T-helper 2 cell treated with Interferon-gamma antibody and Interleukin-4, amounts not matched to agents 5 μg/mL and 100 μg/mL, for 36 hours (primary cell): ENCODE measurements at places on chromosomes 1 and 21.

DNA sequence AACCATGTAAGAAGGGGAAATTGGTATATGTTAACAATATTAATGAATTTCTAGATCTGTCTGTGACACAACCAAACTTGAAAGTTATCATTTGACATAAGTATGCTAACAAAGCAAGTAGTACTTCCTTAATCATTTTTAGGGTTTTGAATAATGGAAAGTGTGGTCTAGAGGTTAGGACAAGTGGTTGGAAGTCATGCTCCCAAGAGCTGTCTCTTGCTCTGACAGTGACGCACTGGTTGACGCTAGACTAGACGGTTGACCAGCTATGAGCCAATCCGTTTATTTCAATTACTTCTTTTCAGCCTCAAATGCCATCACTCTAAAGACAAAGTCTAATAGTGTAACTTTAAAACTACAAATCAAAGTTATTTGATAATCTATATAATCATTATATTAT lies 20.7 kb upstream of the RGS1 start:
- no peak overlapping the region for H3K4me3 ChIP-seq
- H3K4me1 ChIP-seq, result peaks cover 45% of the 10 kb centered on the region
- H3K36me3 ChIP-seq, result peaks cover 7% of the 10 kb centered on the region
- peaks cover 3% of the 10 kb centered on the region for H3K27me3 ChIP-seq

DNA sequence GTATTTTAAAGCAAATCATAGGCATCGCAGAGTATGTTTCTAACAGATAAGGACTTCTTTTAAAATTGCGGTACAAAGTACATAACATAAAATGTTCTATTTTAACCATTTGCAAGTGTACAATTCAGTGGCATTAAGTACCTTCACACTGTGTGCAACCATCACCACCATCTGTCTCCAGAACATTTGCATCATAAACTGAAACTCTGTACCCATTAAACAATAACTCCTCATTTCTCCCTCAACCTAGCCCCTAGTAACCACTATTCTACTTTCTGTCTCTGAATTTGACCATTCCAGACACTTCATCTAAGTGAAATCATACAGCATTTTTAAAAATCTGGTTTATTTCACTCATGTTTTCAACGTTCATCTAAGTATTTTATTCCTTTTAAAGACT lies 16.6 kb upstream of the ATF3 start:
- H3K27ac ChIP-seq, result no peak overlapping the region
- peaks cover 15% of the 10 kb centered on the region for H3K4me1 ChIP-seq
- H3K27me3 ChIP-seq, result peaks cover 37% of the 10 kb centered on the region
- H3K4me3 ChIP-seq, result no peak overlapping the region
- no peak for DNase-seq

- DNase-seq, result no peak
- H3K36me3 ChIP-seq, result no peaks in the 10 kb centered on the region
- no peaks in the 10 kb centered on the region for H3K4me1 ChIP-seq
- no peaks in the 10 kb centered on the region for H3K27me3 ChIP-seq
- H3K4me3 ChIP-seq, result no peak overlapping the region
Observed at GRCh38 chr1:245129319-245130240, 25.2 kb upstream of the KIF26B start.

GRCh38 chr1:111302374-111302773 lies 11.7 kb downstream of the CHIA start:
- no peak for DNase-seq
- no peaks in the 10 kb centered on the region for H3K4me1 ChIP-seq
- peaks cover 13% of the 10 kb centered on the region for H3K27me3 ChIP-seq
- H3K4me3 ChIP-seq, result no peak overlapping the region

DNA sequence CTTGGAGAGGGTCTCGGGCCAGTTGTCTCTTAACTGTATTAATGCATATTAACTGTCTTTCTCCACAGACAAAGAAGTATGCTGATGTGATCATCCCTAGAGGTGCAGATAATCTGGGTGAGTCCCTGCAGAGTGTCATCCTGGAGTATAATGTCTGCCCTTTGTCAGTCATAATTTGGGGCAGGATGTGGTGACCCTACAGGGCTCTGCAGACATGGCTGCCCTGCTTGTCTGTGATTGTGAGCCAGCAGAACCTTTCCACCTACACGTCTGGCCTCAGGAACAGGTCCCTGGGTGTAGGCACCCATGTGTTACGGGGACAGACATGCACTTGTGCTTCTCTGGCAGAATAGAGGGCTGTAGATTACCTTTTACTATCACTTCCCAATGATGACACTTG lies 78.4 kb downstream of the UCK2 start:
- no peak overlapping the region for H3K27ac ChIP-seq
- peaks cover 11% of the 10 kb centered on the region for H3K36me3 ChIP-seq
- DNase-seq, result no peak
- peaks cover 13% of the 10 kb centered on the region for H3K4me1 ChIP-seq
- no peak overlapping the region for H3K4me3 ChIP-seq

DNA sequence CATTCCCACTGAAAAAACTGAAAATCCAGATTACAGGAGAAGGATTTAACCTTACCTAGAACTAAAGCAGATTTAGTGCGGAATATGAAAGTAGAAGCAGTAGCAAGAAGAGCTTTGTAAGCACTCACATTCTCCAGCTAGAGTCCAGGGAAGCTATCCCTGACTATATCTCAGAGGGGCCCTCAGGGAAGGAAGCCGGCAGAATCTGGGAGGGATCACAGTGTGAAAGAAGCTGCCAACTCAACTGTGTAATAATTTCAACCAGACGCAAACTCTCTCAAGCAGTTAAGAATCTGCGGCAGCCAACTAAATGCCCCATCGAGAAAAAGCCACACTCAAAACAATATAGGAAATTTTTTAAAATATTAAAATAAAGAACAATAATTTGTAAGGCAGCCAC lies 163.8 kb downstream of the EIF4G3 start:
- H3K4me1 ChIP-seq, result peaks cover 15% of the 10 kb centered on the region
- no peaks in the 10 kb centered on the region for H3K27me3 ChIP-seq
- peaks cover 10% of the 10 kb centered on the region for H3K36me3 ChIP-seq

DNA sequence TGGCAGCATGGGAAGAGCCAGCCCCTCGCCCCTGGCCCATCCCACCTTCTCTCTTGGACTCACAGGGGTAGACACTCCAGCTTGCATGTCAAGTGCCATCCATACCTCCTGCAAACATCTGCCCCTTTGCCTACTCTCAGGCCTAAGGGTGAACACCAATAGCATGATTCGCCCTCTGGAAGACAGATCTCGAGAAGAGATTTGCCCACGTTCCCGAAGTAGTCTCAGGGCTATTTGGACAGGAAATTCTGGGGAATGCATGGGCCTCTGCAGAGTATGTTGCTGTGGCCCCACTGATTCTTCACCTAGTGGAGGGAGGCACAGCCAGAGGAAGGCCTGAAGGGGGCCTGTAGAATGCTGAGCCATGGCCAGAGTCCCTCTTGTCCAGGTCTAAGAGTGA lies 29.8 kb upstream of the DNASE2B start:
- no peaks in the 10 kb centered on the region for H3K4me1 ChIP-seq
- H3K36me3 ChIP-seq, result no peaks in the 10 kb centered on the region

- H3K4me1 ChIP-seq, result no peaks in the 10 kb centered on the region
- H3K4me3 ChIP-seq, result no peak overlapping the region
- H3K27me3 ChIP-seq, result peaks cover 9% of the 10 kb centered on the region
- DNase-seq, result no peak
Observed at GRCh38 chr21:36735724-36736320, 36.9 kb downstream of the SIM2 start.

DNA sequence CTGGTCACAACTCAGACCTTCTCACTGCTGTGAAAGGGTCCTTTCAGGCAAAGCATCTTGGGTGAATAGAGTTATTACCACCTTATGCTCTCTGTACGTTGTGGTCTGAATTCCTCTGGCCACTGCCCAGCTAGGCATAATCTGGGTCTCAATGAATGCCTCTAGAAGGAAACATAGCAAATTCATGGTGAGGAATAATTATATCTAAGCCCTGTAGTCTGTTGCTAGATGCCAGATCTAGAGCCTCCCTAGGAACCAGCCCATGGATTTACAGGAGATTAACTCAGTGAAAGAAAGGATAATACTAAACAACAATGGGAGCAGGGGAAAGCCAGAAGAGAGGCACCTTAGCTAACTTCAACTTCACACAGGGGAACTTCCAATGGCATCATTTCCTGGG lies 2.4 kb upstream of the COL11A1 start:
- H3K36me3 ChIP-seq, result no peaks in the 10 kb centered on the region
- H3K27me3 ChIP-seq, result peaks cover 27% of the 10 kb centered on the region
- H3K27ac ChIP-seq, result no peak overlapping the region
- no peak overlapping the region for H3K4me3 ChIP-seq

- H3K4me1 ChIP-seq, result peaks cover 9% of the 10 kb centered on the region
- peaks cover 2% of the 10 kb centered on the region for H3K27me3 ChIP-seq
- no peak overlapping the region for H3K27ac ChIP-seq
- no peak for DNase-seq
Observed at GRCh38 chr1:31976401-31976800, 37.3 kb upstream of the KHDRBS1 start.

GRCh38 chr21:39115576-39116235 lies 67.5 kb downstream of the PSMG1 start:
- H3K27ac ChIP-seq, result no peak overlapping the region
- H3K27me3 ChIP-seq, result peaks cover 12% of the 10 kb centered on the region
- H3K4me1 ChIP-seq, result peaks cover 9% of the 10 kb centered on the region
- no peaks in the 10 kb centered on the region for H3K36me3 ChIP-seq

DNA sequence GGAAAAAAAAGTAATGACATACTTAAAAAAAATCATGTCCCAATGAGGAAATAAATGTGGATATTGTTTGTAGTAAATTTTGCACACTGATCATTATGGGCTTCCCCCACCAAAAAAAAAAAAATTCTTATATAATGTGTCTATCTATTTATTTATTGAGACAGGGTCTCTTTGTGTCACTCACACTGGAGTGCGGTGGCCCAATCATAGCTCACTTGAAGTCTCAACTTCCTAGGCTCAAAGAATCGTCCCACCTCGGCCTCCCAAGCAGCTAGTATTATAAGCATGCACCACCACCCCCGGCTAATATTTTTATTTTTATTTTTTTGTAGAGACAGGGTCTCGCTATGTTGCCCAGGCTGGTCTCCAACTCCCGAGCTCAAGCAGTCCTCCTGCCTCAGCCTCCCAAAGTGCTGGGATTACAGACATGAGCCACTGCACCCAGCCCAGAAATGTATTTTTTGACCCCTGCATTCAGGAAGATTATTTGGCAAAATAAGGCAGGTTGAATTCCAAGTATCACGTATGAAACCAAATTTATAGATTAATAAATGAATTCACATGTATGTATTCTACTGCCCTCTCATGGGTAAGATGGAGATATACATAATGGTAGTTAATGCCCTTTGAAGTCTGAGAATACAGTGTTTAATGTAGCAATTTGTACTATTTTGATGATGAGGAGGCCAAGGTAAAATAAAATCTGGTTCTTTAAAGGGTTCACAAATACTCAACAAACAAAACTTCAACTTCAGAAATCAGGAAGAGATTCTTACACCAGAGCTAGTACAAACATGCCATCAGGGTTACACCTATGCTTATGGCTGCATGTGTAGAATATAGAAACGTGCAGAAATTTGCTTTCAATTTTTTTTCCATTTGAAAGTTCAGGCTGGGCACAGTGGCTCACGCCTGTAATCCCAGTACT lies 1.4 kb upstream of the DENND2C start:
- peaks cover 50% of the 10 kb centered on the region for H3K27me3 ChIP-seq
- H3K27ac ChIP-seq, result no peak overlapping the region
- no peak for DNase-seq
- H3K36me3 ChIP-seq, result no peaks in the 10 kb centered on the region

- H3K4me1 ChIP-seq, result no peaks in the 10 kb centered on the region
- H3K36me3 ChIP-seq, result no peaks in the 10 kb centered on the region
- H3K27me3 ChIP-seq, result no peaks in the 10 kb centered on the region
- DNase-seq, result no peak
- H3K27ac ChIP-seq, result no peak overlapping the region
Observed at GRCh38 chr1:62218604-62219003, 24.0 kb downstream of the L1TD1 start.

DNA sequence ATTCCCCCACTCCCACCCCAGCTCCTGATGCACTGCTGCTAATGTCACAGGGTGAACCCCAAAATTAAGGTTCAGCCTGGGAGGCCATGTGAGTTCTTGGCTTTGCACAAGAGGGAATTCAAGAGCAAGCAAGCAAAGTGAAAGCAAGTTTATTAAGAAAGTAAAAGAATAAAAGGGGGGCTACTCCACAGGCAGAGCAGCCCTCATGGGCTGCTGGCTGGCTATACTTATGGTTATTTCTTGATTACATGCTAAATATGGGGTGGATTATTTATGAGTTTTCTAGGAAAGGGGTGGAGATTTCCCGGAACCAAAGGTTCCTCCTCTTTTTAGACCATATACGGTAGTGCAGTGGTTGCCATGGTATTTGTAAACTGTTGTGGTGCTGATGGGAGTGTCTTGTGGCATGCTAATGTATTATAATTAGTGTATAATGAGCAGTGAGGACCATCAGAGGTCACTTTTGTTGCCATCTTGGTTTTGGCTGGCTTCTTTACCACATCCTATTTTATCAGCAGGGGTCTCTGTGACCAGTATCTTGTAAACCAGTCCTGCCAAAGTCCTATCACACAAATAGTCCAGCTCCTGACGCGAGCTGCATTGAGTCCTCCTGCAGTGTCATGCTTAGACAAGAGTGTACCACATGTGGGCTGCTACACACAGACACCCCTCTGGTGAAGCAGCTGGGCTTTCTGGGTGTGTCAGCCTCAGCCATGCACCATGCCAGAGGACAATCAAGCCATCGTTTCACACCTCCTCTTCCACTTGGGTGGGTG lies 46.4 kb upstream of the CSF1 start:
- H3K27me3 ChIP-seq, result no peaks in the 10 kb centered on the region
- peaks cover 17% of the 10 kb centered on the region for H3K4me1 ChIP-seq
- H3K36me3 ChIP-seq, result peaks cover 10% of the 10 kb centered on the region
- DNase-seq, result no peak

DNA sequence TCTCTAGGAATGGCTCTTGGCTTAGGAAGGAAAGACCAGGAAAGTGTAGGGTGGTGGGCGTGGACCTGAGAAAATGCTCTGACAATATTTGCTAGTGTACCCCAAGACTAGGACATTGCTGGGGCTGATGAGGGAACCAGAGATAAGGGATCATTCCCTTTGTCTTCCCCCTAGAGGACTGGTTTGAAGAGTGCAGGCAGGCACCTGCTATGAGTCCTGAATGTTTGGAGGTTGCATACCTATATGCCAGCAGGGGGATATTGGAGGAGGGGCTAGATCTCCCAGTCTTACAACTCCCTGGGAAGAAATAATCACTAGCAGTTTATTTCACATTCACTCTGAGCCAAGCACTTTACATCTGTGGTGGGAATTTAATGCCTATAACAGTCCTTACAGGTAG lies 6.0 kb upstream of the BCL10 start:
- no peak overlapping the region for H3K27ac ChIP-seq
- peaks cover 44% of the 10 kb centered on the region for H3K27me3 ChIP-seq
- no peak overlapping the region for H3K4me3 ChIP-seq
- H3K4me1 ChIP-seq, result peaks cover 15% of the 10 kb centered on the region
- no peak for DNase-seq
- H3K36me3 ChIP-seq, result no peaks in the 10 kb centered on the region

GRCh38 chr21:39096754-39097153 lies 86.5 kb downstream of the PSMG1 start:
- H3K4me3 ChIP-seq, result no peak overlapping the region
- H3K36me3 ChIP-seq, result no peaks in the 10 kb centered on the region
- no peak for DNase-seq
- H3K4me1 ChIP-seq, result peaks cover 9% of the 10 kb centered on the region
